Activated T-helper 1 cell treated with anti-CD3 and anti-CD28 coated beads, Interleukin-2, amount 50 U/mL, for 16 hours (primary cell): ENCODE measurements at places on chromosomes 1 and 21.

DNA sequence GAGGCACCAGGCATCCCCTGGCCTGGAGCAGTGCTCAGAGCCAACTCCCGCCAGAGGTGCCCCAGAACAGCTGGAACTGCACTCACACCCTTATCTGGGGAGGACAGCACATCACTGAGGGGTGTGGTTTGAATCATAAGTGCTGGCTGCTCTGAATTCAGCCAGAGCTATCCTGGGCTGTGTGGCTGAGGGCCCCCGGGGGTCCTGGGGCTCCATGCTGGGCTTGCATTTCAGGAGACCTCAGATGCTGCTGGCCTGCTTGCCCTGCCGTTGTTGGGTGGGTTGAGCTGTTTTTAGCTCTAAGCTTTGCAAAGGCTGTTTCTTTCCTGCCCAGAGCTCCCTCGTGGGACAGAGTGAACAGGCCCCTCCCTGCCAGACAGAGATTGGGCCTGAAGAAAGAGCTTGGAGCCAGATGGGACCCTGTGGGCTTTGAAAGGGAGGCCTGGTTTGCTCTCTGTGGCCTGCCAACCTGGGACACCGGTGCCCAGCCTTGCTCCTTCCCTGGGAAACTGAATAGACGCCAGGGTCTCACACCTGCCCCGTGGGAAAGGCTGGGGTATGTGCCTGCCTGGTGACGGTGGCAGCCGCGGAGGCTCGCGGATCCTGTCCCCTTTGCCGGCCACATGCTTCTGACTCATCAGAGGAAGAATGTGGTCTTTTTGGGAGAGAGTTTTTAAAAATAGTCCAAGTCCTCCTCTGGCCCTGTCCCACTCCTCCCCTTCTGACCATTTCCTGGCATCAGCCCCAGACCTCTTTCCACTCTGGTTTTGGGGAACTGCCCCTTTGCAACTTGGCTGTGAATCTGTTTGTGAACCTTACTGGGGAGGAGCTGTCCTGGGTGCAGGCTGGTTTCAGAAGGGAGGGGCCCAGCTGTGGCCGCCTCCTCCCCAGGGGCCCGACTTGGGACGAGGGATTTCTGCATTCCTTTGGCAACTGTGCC lies 30.0 kb downstream of the ARHGEF10L start:
- DNase-seq, result no peak

GRCh38 chr1:4908486-4908885 lies 254.1 kb downstream of the AJAP1 start:
- no peak for DNase-seq

GRCh38 chr1:94037392-94038229 lies 83.3 kb downstream of the ABCA4 start:
- no peak for DNase-seq

- DNase-seq, result peak; percentile 54
Measured at GRCh38 chr1:91803847-91804545, 82.0 kb downstream of the TGFBR3 start.

DNA sequence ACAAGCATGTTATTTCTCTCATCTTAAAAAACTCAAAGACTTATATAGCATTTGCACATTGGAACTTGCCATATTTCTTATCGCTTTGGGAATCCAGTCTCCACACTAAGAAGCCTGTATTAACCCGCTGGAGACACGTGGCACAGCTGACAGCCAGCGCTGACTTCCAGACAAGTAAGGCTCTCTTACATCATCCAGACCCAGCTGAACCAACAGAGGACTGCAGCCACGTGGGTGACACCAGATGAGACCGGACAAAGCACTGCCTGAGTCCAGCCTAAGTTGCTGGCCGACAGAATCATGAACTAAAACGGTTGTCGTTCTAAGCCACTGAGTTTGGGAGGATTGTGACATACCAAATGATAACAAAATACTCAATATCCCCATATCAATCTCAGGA lies 6.3 kb upstream of the CD247 start:
- DNase-seq, result no peak

DNA sequence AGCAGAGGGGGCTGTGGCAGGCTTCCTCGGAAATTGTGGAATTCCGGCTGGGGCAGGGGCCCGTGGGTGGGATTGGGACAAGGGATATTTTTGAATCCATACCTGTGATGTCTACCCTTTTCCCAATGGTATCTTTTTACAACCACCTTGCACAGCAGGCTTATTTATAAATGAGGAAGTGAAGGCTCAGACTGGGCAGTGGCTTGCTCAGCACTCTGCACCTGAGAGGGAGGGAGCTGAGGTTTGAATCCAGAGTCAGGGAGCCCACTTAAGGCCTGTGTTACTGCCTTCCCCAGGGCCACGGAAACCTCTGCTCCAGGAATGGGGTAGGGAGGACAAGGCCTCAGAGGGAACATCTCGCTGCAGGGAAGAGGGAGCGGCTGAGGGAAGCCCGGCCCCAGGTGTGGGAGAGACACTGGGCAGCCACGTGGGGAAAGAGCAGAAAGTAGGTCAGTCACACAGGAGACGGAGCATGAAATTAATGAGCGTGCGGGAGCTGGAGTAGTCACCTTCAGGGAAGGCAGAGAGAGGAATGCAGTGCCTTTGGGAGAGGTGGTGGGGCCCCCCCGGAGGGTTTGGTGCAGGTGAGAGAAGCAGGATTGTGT lies 35.4 kb upstream of the SCMH1 start:
- DNase-seq, result no peak

GRCh38 chr1:199029401-199029800 lies 390.6 kb downstream of the PTPRC start:
- no peak for DNase-seq

GRCh38 chr21:23445307-23445706 lies 2162.0 kb downstream of the MRPL39 start:
- no peak for DNase-seq

GRCh38 chr1:43853161-43853921 lies 80.3 kb upstream of the ARTN start:
- no peak for DNase-seq

GRCh38 chr21:45416620-45417019 lies 11.7 kb downstream of the COL18A1 start:
- DNase-seq, result no peak

- no peak for DNase-seq
Measured at GRCh38 chr1:228472655-228473054, 14.5 kb upstream of the RNF187 start.

GRCh38 chr1:204826970-204827369 lies 43.7 kb upstream of the NFASC start:
- no peak for DNase-seq

- DNase-seq, result no peak
Measured at GRCh38 chr1:16464917-16465625, 24.5 kb downstream of the NECAP2 start.

DNA sequence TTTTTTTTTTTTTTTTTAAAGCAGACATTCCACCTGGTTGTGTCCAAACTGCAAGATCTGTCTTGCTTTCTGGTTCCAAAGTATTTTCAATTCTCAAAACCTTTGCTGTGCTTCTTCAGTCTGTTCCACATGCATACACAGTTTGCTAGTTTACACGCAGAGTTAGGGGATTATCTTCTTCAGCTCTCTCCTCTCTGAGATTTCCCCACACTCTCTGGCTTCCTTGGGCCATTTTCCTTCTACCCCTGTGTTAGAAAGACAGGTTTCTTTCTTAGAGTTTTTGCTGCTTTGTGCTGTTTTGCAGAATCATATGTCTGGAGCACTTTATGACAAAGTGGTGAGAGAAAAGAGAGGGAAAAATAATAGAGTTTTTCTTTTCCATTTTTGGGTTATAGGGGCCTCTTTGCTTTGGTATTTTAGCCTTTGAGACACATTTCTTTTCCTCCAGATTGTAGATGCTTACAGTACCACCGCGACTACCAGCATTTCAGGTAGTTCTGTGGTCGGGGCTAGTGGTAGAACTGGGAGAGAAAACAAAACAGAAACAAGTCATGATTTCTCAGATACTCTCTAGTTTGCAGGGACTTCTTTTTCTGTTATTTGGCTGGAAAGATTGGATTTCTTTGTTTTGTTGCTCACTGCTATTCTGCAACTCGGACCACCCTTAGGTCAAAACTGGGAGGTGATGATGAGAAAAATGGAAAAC lies 66.3 kb downstream of the RABGAP1L start:
- DNase-seq, result no peak

DNA sequence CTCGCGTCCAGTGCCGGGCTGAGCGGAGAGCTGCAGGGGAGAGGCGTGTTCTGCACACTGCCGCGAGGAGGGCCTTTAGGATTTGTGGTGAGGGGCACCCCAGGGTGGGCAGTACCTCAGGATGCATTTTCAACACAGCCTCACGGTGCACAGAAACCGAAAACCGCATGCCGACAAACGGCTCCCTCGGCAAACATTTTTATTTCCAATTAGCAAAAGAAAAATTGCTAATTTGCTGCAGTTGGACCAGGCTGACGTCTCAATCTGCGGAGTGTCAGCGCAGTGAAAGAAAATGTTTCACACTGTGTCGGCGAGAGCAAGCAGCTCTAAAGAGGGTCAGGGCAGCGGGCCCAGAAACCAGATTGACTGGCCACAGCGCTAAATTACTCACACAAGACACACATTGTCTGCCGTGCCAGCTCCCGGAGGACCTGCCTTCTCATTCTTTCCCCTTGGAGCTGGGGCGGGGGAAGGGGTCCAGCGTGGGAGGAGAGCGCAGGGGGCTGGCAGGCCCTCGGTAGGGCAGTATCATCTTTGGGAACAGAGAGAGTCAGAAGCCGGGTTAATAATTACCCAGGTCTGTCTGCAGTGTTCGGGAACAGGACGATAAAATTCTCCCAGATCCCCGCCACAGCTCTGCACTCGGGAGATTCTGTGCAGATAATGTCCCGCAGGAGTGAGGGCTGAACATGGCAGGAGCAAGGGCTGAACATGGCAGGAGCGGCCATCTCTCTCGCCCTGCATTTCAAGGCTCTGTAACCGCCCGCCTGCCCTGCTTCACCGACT lies 150.2 kb downstream of the PRDM16 start:
- DNase-seq, result no peak

GRCh38 chr1:212147581-212148033 lies 112.1 kb downstream of the DTL start:
- DNase-seq, result no peak

DNA sequence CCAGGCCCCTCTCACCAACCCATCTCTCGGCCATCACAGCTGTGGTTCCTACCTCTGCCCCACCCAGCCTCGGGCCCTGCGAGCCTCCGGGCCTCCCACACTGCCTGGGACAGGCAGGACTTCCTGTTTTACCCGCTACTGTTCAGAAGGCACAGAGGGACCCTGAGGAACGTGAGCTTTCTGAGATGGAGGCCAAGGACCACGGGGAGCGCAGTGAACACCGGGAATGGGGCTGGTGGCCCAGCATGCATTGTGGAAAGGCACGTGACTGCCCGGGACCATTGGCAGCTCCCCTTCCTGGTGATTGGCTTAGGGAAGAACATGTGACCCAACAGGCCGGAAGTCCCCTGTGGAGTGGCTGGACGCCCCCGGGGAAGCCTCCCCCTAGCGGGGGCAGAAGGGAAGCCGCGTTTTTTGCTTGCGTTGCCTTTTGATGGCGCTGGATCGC lies 7.0 kb downstream of the S100B start:
- no peak for DNase-seq

GRCh38 chr21:46636550-46637285 lies 1.2 kb downstream of the PRMT2 start:
- DNase-seq, result no peak

GRCh38 chr1:43253876-43254275 lies 15.9 kb upstream of the TMEM125 start:
- DNase-seq, result no peak

- no peak for DNase-seq
Measured at GRCh38 chr1:211332830-211333229, 6.2 kb downstream of the TRAF5 start.

DNA sequence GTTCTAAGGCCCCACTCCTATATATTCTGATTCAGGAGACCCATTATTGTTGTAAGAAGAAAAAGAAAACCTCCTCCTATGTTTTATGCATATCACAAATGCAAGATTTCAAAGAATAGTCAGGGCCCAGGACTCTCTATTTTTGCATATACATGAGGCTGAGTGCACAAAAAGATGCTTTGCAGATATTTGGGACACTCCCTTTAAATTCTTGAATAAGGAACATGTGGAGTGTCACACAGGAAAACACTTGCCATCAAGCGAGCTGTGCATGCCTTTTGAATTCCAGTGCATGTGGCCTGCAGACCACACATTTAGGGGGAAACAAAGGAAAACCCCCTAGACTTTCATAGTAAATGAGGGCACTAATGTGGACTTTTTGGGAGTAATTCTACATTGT lies 5.6 kb downstream of the MAP3K7CL start:
- no peak for DNase-seq

DNA sequence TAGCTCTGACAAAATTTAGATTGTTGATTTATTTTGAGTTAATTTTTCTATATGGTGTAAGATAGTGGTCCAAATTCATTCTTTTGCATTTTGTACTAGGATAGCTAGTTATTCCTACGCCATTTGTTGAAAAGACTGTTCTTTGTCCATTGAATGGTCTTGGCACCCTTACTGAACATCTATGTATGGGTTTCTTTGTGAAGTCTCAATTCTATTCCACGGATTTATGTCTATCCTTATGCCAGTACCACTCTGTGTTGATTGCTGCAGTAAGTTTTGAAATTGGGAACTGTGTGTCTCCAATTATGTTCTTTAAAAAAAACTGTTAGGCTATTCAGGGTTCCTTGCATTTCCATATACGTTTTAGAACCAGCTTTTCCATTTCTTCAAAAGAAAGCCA lies 145.7 kb downstream of the ZNF644 start:
- DNase-seq, result no peak

GRCh38 chr1:247540581-247540980 lies 4.3 kb upstream of the OR2C3 start:
- DNase-seq, result no peak

DNA sequence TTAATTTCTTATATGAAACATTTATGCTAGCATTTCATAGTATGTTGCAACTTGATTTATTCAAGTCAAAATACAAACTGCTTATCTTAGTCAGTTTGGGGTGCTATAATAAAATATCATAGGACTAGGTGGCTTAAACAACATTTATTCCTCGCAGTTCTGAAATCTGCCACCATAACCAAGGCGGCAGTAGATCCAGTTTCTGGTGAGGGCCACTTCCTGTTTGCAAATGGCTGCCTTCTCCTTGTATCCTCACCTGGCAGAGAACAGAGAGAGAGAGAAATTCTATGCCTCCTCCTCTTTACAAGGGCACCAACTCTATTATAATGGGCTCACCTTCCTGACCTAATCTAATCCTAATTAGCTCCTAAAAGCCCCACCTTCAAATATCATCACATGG lies 76.1 kb upstream of the RGS2 start:
- no peak for DNase-seq

DNA sequence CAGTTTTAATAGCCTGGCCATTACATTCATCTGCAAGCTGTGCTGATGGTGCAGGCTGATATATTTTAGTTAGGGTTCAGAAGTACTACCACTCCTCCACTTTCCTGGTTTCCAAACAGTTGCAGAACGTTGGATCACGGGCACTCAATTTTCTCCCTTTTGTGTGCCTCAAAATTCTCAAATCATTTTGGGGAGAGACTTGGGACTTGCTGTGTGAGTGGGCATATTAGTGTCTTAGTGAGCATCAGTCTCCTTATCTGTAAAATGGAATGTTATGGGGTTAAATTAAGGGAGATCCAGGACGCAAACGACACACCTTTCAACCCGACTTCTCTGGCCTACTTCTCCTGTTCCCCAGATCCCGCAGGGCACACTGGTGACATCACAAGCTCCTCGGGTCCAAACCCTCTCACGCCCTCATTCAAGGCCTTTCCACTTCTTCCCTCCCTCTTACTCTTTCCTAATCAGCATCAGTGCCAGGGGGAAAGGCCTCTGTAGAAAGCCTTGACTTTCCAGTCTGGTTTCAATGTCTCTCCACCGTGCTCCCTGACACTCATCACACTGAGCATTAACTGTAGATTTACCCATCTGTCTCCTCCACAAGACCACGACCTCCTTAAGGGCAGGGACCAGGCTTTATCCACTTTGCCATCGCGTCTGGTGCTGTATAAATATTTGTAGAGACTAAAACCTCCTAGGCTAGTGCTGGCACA lies 1.2 kb downstream of the PIGP start:
- DNase-seq, result no peak

GRCh38 chr21:37769656-37770055 lies 146.6 kb downstream of the KCNJ6 start:
- no peak for DNase-seq
